Testis (tissue), 5 donors: ENCODE measurements at places on chromosomes 7 and 10. TPM values are rescaled to one million over a fixed set of nuclear protein-coding genes. Genes with fewer than 3 reads are reported as not detected.
A peak's percentile ranks its signal among the peaks of the same experiment; 100 is the strongest.

DNA sequence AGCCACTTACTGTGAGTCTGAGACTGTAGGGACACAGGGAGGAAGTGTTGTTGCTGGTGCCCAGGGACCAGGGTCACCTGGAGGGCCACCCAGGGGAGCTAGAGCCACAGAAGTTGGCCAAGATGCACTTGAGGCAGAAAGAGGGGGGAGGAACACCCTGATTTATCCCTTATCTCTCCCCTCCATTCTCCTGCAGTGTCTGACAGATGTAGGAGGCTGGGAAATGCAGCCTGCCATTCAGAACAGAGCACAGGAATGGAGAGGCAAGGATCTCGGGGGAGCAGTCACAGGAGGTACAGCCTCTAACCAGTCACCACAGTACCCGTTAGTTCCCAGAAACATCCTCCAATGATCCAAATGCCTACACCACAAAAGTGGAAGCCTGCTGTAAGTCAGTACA lies 118.4 kb upstream of the SLC26A5 start:
- DNase-seq: no peak

Gene NFE2L3
- 3.3 TPM for total RNA-seq

- no peak for DNase-seq
Observed at GRCh38 chr7:33076737-33077136, 14.2 kb upstream of the NT5C3A start.

DNA sequence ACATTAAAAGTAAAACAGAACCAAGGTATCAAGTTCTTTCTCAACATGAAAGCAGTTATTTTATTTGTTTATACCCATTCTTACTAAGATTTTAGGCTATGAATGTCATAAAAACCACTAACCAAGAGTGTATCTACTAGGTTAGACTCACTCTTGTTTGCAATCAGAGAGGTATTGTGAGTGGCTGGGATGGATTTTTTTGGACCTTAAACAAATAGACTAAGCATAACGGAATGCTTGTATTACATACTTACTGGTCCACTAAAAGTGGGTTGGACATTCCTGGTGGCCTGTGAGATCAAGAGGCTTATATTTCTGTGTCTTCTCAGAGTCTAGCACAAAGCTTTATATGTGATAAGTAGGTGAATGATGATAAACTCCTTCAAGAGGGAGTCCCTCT lies 32.6 kb upstream of the CBLL1 start:
- no peak for DNase-seq

GRCh38 chr10:78505657-78506056 lies 472.0 kb downstream of the RPS24 start:
- DNase-seq: no peak

- no peak for DNase-seq
Observed at GRCh38 chr10:71846816-71847215, 4.2 kb downstream of the PSAP start.

Gene GIMAP2
- 2.4 TPM for total RNA-seq

Gene PPP1R3C
- total RNA-seq: 5.8 TPM

- no peak for DNase-seq
Observed at GRCh38 chr10:59752278-59752940, 846 bp downstream of the MRLN start.

DNA sequence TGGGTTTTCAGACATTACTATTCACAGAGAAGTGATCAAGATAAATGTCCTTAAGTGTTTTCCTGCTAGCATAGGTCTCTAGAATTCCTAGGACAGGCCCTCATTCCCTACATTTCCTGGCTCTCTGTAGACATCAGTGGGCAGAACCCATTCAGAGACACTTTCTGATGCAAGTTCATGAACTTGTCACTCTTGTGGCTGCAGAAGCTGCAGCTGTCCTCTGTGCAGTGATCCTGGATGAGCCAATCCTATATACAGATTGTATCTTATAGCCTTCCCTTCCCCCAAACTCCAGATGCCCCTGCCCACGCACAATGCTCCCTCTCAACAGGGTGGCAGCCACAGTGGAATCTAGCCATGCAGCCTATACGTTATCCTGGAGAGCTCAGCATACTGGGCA lies 12.6 kb upstream of the GRB10 start:
- no peak for DNase-seq

DNA sequence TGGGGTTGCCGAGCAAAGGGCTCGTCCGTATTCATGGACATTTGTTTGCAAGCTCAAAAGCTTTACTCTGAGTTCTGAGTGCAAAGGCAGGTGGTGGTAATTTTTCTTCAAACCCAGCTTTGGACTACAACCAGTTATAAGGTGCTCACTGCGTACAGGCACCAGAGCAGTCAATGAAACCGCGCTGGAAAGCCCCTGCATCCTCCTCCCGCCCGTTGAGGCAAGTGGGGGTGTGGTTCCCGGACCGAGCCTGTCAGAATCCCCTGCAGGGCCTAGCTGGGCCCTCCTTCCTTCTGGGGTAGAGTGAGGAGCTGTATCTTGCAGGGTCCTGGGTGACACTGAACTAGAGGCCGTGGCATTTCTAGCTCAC lies 22.3 kb downstream of the AMZ1 start:
- no peak for DNase-seq

DNA sequence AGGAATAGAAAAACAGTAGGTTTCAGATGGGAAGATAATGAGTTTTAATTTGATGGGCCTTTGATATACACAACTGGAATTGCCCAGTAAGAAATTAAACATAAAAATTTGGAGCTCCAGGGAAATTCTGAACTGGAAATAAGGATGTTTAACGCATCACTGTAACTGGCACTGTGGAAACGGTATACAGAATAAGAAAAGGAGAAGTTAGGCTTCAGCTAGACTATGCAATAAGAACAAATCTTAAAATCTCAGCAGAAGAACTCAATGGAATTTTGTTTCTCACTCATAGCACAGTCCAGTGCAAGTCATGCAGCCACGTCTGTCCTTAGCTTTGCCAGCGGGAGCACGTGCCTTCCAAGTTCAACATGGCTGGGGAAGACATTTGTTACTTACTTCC lies 52.9 kb upstream of the FGL2 start:
- DNase-seq: no peak

DNA sequence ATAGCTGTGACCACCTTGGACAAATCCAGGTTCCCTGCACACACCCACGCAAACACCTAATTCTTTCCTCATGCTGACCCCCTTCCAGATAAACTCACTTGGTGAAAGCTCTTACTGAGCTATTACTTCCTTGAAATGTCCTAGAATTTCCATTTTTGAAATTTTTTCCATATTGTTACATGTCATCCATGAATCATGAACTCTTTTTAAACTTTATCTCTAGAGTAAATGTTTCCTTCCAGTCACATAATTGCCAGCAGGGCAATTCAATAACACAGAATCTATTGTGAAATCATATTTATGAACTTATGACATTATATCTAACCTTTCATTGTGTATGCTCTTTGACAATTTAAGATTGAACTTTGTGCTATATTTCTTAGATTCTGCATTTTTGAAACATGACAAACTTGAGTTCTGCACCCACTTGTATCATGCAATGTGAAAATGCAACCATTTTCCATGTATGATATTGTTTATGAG lies 26.8 kb upstream of the FGL2 start:
- DNase-seq: no peak

- no peak for DNase-seq
Observed at GRCh38 chr10:60114765-60115586, 208.6 kb upstream of the CCDC6 start.

DNA sequence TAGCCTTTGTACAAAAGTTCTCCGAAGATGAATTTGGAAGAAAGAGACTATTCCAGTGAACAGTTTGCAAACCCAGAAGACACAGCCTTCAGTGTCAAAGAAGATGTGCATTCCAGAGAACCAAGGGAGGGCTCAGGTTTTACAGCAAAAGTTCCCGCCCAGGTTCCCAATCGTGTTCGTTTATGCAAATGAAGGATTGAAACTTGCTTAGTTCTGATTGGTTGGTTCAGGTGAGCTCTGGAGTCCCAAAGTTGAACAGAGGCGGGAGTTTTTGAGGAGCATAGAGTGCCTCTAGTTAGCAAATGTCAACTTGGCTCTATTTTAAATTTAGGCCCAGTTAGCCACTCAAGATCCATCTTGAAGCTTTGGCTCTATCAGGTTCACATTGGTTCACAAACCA lies 51.3 kb downstream of the TMEM270 start:
- no peak for DNase-seq

Gene CD36
- total RNA-seq: 5.6 TPM

GRCh38 chr10:13099144-13099665 lies 758 bp upstream of the OPTN start:
- DNase-seq: peak; percentile 74

- peak; percentile 31 for DNase-seq
Observed at GRCh38 chr7:26857506-26858240, 6.7 kb downstream of the SKAP2 start.

GRCh38 chr10:6863381-6863780 lies 283.3 kb upstream of the PRKCQ start:
- DNase-seq: no peak

GRCh38 chr7:41834805-41835694 lies 132.2 kb upstream of the INHBA start:
- DNase-seq: peak; percentile 44

DNA sequence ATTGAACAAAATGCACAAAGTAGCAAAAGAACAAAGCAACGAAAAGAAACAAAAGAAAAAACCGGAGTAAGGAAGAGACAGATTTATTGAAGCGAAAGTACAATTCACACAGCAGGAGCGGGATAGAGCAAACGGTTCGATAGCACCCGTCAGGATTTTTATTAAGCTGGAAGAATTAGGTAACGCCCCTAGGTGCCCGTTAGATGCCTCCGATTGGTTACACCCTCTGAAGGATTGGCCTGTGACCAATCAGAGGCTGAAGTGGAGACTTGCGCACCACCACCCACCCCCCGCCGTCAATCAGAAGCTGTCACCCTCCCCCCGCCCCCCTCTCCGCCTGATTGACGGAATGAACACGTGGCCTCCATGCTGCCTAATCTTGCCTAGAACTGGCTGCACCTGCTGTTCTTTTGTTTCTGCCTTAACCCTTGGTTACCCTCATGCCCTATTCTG lies 16.8 kb downstream of the OCM2 start:
- peak; percentile 75 for DNase-seq

Gene AZGP1
- total RNA-seq: 81.2 TPM

Gene DDX50
- 51.1 TPM for total RNA-seq

- no peak for DNase-seq
Observed at GRCh38 chr7:159271781-159272180, 127.1 kb upstream of the VIPR2 start.

Gene MKI67
- 7.2 TPM for total RNA-seq

DNA sequence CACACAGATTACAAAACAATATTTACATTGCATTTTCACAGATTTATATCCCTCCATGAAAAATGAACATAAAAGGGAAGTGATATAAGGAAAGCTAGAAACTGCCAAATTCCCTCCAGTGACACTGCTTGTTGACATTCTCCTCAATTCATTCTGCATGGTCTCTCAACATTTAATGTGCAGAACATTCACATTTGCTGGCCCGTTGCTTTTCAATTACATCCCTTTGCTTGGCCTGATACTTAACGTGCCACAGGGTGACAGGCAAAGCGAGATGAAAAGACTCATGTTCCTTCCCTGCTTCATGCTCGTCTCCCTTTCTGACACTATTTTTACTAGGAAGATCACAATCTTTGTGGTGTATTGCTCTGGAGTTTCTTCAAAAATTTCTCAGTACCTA lies 1019.7 kb upstream of the LRRN3 start:
- no peak for DNase-seq

- no peak for DNase-seq
Observed at GRCh38 chr10:31972519-31973041, 43.9 kb upstream of the ARHGAP12 start.

GRCh38 chr7:23123007-23123406 lies 17.4 kb downstream of the KLHL7 start:
- no peak for DNase-seq

GRCh38 chr10:121422096-121422495 lies 176.1 kb downstream of the FGFR2 start:
- DNase-seq: no peak

Gene CUTC
- 42.4 TPM for total RNA-seq

- DNase-seq: no peak
Observed at GRCh38 chr10:107103174-107104025, 61.1 kb downstream of the SORCS1 start.

GRCh38 chr10:29174389-29174788 lies 114.5 kb upstream of the LYZL1 start:
- DNase-seq: peak; percentile 33

Gene TEX36
- 14.9 TPM for total RNA-seq

DNA sequence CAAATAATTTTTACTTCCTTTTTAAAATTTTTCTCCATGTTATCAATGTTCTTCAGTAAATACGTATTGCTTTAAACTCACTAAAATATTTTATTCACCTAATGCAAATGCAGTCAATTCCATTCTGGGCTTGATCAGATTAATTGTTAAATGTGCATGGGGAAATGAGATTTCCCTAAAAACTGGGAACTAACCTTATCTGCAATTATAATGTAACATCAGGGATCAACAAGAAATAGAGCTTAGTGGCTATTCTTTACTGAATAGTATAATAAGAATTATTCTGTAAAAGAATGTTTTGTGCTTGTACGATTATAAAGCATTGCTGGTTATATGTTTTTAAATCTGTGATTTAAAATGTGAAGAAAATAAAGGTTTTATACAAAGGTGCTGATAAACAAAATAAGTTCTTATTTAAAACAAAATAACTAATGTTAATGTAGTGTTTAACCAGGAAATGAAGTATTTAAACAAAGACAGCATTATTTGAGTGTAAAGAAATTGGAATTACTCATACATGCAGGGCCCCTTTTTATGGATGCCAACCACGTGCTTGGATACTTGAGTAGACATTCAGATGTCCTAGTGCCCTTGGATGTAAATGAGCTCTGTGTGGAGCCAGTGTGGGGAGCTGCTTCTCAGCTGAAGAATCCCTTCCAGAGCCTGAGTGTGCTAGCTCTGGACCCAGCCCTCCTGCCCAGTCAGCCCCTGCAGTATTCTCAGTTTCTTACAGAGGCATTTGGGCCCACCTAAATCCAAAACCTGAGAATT lies 84.2 kb downstream of the REEP3 start:
- DNase-seq: no peak

GRCh38 chr10:70500812-70501301 lies 22.3 kb downstream of the PALD1 start:
- DNase-seq: no peak

GRCh38 chr10:72323108-72323749 lies 31.5 kb downstream of the DNAJB12 start:
- DNase-seq: no peak

- no peak for DNase-seq
Observed at GRCh38 chr7:7953806-7954205, 14.8 kb upstream of the GLCCI1 start.

- no peak for DNase-seq
Observed at GRCh38 chr7:74329225-74329624, 40.0 kb downstream of the CLIP2 start.

Gene KIN
- 9.1 TPM for total RNA-seq

Gene FAM25C
- total RNA-seq: not detected

DNA sequence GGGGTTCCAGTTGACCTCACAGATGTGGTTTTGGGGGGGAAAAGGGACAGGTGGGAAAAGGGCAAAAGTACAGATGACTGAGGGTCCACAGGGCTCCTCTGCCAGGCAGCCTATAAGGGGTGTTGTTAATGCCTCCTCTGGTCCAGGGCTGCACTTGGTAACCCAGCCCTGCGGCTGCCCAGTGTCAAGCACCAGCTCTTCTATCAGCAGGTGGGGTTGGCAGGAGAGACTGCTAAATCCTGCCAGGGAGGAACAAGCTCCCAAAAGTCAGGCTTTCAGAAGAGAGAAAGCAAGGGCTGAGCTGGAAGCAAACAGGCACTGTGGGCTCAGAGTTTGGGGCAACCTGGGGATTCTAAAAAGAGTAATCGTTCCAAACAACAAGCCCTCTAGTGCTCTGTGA lies 39.1 kb downstream of the LRRC20 start:
- no peak for DNase-seq

- no peak for DNase-seq
Observed at GRCh38 chr10:86599729-86600128, 54.6 kb upstream of the OPN4 start.
